ENCODE measurements at places on chromosomes 12 and 14.

DNA sequence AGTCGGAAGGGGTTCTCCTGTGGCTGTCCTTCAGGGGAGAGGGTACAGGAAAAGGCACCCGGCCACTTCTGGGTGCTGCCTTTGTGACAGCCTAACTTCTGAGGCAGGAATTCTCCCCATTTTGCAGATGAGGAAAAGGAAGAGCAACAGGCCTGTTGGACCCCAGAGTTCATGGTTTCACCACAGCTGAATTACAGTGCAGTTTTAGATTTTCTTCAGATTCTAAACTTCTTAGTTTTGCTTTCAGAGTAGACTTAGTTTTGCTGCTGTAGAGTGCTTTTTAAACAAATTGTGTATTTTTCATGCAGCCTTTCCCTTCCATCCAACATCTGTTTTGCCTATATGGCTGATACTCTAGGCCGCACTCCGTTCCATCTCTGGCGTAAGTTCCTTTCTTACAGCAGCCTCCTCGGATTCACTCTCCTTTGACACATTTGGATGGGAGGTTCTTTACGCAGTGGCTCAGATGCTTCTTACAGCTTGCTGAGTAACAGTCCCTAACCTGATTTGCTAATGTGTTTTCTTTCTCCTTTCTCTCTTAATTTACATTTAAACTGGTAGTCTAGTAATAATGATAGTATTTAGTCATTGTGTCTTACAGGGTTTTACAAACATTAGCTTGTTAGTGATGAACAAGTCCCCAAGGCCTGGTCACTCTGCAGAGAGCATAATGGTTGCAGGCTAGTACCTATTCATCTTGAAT is 7.8 kb downstream of the TRAF3 start:
- no peak for DNase-seq

GRCh38 chr14:75223664-75224154 is 47.3 kb upstream of the TMED10 start:
- no peak for DNase-seq

DNA sequence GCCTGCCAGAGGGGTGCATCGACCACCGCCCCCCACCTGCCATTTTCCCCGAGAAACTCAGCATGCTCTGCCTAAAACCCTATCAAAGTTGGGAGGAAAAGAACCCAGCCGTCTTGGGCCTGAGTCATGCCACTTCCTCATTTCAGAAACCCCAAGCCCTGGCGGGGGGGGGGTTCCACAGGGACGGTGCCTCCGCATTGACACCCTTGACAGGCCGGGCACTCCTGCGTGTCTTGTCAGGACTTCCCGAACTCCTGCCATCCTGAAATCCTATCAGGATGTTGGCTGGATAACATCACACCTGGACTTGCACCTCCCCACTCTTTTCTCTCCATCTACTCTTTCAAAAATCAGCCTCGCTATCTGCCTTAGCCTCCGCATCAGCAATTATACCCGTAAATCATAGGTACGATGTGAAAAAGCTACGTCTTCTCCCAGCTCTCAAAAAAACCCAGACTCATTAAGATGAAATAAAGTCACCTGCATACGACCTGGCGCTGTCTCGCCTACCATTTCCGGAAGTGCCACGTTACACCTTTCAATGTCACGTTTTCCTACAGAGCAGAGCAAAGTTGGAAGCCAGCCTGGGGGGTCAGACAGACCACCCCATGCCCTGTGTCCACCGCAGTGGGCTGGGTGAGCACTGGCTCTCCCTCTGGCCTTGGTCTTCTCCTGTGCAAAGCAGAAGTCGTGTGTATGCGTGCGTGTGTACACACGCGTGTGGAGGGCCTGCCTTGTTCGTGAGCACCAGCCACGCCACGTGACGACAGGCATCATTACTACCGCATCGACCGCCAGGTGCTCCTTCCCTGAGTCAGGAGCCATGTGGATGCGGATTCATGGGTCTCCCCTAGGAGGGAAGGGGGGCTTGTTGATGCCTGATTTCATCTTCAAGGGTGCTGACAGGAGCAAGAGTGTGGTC is 96.7 kb downstream of the RFLNA start:
- DNase-seq = no peak

- no peak for DNase-seq
Observed at GRCh38 chr12:42172441-42173210, 28.0 kb upstream of the GXYLT1 start.

DNA sequence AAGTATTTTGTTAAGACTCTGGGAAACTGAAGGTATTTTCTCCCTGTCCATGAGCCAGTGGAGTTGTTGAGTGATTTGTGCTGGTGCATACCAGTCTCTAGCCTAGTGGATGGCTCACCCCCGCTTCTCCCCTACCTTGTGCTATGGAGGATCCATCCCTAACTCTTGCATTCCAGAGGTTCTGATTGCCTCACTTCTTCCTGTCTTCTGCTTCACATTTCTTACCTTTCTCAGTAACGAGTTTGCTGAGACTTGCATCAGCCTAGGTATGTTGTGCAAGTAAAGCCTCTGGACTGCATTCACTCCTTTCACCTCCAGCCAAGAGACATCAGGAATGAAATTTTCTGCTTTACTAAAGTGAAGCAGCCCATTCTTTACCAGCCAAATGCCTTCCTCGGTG is 391.6 kb downstream of the ZFP36L1 start:
- DNase-seq = no peak

GRCh38 chr12:52895726-52896189 is 9.1 kb downstream of the KRT8 start:
- no peak for DNase-seq

- DNase-seq = no peak
Observed at GRCh38 chr12:46916796-46917419, 91.1 kb upstream of the SLC38A4 start.

DNA sequence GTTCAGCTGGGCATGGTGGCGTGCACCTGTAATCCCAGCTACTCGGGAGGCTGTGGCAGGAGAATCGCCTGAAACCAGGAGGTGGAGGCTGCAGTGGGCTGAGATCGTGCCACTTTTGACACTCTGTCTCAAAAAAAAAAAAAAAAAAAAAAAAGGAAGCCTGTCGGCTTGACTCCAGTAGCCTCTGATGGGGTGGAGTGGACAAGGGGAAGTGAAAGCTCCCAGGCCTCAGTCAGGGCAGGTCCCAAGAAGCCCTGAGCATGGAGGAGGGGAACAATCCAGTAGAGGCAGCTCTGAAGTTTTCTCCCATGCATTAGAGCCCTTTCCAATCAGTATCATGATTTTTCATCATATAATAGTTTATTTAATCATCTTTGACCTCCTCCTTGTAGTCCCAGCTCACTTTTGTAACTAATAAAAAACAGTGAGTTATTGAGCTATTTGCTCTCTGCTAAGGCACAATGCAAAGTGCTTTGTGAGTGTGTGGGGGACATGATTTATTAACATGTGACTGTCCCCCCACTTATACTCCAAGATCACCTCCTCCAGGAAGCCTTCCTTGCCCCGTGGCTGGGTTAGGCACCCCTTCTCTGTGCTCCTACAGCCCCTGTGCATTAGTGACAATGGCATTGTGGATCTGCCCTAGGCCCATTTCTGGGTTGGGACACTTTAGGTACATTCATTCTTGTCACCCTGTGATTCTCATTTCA is 4.7 kb upstream of the SSH1 start:
- DNase-seq = no peak

GRCh38 chr14:24196071-24197055 is 1.1 kb upstream of the TM9SF1 start:
- no peak for DNase-seq

- DNase-seq = no peak
Observed at GRCh38 chr12:64392221-64392620, 1.7 kb upstream of the C12orf56 start.

DNA sequence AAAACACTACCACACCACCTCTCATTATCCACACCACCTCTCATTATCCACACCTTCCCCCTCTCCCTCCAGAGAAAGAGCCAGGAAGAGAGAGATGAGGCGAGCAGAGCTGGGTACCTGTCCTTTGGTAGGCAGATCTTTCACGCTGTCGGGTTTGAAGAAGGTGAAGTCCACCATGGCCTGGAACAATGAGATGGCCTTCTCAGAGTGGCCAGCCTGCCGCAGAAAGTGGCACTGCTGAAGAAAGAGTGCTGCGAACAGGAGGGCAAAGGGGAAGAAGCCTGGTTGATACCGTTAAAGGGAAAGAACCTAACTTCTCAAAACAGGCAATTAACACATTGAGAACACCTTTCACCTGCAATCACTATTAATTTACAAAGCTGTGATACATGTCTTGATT is 30.6 kb downstream of the NRDE2 start:
- DNase-seq = no peak

GRCh38 chr14:36162267-36162666 is 14.3 kb downstream of the PTCSC3 start:
- DNase-seq = no peak

DNA sequence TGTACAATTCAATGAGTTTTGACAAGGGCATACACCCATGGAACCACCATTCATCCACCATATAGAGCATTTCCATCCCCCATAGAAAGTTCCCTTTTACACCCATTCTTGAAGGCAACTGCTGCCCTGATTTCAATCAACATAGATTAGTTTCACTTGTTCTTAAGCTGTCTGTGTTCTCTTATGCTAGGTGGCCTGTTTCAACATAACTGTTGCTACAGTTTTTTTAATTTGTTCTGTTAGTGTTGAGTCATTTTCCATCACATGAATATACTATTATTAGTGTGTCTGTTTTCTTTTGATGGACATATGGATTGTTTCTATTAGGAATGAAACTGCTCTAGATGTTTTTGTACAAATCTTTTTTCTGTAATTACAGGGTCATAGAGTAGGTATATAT is 123.4 kb downstream of the PTPRQ start:
- no peak for DNase-seq

DNA sequence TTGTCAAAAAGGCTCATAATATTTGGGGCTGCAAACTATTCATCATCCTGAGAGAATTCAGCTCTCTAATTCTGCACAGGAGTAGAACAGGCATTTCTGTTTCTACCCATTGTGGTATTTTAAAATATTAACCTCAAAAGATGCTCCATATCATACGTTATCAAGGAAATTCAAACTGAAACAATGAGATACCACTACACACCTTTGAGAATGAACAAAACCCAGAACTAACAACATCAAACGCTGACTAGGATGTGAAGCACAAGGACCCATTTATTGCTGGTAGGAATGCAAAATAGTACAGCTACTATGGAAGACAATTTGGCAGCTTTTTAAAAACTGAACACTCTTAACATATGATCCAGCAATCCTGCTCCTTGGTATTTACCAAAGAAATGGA is 171.8 kb downstream of the DUSP6 start:
- no peak for DNase-seq

DNA sequence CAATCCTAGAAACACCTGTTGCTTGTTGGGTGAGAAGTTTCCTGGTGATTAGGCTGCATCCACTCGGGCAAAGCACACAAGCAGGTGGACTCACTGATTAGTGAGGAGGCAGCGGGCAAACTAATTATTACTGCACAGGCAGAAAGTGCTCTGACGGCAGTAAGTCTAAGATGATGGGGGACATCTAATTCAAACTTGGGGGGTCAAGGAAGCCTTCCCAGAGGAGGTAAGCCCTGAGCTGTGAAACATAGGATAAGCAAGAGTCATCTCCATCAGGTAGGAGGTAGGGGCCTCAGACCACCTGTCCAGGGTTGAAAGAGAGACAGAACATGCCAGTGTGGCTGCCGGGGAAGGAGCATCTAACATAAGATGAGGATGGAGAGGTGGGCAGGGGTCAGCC is 1578.4 kb upstream of the TMEM132C start:
- DNase-seq = no peak

DNA sequence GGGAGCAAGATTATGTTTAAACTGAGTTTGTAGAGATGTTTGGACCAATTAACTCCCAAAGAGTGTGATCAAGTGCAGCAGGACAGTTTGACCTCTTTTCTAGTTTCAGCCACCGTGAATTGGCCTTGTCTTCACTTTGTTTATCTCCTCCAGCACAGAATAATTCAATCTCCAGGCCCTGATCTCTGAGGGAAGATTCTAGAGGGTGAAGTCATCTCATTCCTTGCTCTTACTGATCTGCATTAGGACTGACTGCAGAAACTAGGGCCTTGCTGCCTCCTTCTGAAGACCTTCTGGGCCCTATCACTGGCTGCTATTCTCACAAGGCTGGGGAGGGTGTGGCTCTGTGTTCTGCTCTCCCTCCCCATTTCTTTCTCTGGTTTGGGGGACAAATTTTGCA is 29.4 kb downstream of the C12orf75 start:
- no peak for DNase-seq

Data from C1 segment of cervical spinal cord (tissue), 14 donors.